ENCODE measurements at places on chromosomes 7 and 10.

DNA sequence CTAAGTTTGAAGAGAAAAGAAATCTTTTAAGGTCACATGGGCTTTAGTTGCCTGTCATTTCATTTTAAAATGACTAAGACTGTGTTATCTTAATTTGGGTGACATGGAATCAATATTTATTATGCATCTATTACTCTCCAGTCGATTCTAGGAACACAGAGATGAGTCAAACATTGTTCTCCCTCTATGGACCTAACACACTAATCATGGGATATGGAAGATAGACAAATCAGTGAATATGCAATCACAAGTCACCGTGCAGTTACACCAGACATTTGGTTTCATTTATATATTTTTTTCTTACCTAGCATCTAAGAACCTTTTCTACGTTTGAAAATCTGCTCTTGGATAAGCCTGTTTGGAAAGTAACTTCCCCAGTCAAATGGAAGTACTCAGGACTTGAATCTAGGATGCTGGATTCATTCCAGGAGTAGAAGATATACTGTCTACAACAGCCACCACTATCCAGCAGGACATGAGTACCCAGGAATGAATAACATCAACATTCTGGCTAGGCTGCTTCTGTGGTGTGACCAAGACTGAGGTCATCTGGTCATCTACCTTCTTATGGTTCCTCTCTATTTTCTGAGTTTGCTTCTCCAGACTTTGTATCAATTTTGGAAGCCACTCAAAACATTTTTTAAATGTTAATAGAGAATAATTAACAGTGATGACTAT, 902.9 kb upstream of the LRRN3 start:
- DNase-seq, result no peak

GRCh38 chr7:76300166-76300731, 2.2 kb upstream of the HSPB1 start:
- no peak for DNase-seq

DNA sequence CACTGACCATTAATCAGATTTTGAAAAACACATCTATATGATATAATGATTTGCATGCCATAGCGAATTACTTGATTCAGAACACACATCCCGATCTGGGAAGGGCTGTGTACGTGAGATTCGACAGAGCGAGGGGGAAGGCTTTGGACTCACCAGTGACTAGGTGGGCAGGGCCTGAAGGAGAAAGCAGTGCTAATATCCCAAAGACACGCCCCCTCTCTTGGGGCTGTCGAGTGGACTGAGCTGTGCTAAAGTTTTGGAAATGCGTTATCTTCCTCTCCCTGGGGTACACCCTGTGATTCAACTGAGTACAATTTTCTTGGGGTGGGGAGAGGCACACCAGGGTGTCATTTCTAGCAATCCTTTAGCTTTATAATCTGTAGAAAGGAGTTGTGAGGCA, 1.8 kb downstream of the LRRC17 start:
- DNase-seq, result no peak

- no peak for DNase-seq
These were observed 6.5 kb upstream of the SSBP1 start for GRCh38 chr7:141731476-141732149.

- DNase-seq, result peak; percentile 18
These were observed 14.7 kb upstream of the NXPH1 start for GRCh38 chr7:8418629-8419245.

DNA sequence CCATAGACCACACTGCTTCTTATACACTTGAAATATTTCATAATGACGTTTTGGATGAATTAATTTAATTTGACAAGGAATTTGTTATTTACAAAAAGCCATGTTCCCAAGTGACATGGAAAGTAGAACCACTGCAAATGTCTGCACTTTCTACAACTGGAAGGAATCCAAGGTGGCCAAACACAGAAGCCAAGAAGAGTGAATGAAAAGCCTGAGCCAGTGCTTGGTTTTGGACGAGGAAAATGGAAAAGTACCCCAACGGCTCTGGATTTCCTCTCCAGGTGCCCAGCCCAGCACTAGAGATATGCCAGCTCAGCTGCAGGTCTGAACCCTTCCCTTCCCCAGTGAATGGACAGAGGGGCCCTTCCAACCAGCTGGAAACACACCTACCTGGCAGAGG, 279.4 kb downstream of the TNS3 start:
- no peak for DNase-seq

DNA sequence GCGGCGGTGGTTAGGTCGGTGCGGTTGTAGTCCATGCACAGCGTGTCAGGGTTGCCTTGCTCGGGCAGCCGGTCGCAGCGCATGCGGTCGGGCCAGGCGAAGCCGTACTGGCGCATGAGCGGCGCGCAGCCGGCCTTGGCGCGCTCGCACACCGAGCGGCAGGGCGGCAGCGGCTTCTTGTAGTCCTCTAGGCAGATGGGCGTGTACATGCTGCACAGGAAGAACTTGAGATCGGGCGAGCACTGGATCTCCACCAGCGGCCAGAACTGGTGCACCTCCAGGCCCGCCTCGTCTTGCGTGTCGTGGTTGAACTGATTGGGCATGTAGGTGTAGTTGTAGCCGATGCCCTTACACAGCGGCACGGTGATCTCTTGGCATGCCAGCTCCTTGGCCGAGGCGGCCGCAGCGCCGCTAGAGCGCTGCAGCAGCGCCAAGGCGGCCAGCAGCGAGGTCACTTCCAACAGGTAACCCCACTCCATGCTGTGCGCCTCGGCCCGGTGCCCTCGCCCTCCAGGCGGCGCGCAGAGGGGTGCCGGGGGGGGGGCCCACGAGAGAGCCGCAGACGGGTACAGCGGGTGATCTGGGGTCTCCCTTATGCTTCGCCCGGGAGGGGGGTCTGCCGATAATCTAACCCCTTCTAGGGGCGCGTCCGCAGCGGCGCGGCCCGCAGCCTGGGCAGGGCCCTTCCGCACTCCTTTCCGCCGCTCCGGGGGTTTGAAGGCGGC, 983 bp downstream of the FZD8 start:
- peak; percentile 28 for DNase-seq

GRCh38 chr10:61832866-61833481, 68.5 kb upstream of the ARID5B start:
- no peak for DNase-seq

DNA sequence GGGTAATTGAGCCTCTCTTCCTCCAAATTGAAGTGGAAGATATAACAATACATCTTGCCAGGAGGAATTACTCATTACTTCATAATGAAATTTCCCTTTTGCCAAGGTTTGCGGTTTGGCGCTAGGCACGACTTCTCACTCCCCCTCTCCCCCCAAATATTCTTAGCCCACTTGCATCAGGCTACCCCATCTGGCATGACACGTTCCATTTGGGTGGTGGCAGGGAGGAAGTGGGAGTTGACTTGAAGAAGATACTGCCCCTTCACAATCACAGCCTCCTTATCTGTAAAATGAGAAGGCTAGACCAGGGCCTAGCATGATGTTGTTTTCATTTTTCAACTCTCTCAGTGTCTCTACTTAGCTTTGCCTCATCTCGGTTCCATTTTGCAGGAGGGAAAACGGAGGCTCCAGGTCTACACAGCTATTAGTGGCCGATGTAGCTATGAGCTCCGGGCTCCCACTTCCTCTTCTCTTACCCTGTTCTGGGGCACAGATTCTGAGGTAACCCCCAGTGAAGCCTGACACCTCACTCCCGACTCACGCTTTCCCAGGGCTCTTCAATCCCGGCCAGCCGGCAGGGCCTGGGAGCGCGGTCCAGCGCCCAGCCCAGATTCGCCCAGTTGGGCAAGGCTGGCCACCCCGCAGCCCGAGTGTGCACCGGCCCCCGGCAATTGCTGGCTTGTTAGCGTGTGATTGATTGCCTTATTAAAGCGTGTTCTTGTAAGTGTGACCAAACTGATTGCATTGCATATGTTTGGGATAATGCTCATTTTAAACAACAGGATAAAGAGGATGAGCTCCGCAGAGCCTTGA, 6.5 kb downstream of the EVX1 start:
- no peak for DNase-seq

DNA sequence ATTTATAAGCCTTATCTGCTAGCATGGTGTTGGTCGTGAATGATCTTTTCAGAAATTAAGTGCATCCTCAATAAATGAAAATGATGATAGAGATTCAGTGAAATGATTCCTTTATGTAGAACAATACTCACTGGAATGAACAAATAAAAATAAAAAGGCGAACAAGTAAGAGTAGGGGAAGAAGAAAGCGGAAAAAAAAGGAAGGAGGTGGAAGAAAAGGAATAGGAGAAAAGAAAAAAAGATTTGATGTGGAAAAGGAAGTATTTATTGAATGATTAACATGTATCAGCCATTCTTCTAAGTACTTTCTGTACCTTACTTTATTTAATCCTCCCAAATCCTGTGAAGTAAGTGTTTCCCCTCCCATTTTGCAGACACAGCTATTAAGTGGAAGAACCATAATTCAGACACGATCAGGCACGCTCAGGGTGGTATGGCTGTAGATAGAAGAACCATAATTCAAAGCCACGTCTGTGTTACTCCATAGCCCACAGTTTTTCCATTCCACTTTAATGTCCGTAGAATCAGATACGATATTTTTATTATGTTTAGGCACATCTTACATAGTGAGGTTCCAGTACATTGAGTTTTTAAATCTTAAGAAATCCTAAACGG, 156.2 kb upstream of the LAMB4 start:
- DNase-seq, result no peak

DNA sequence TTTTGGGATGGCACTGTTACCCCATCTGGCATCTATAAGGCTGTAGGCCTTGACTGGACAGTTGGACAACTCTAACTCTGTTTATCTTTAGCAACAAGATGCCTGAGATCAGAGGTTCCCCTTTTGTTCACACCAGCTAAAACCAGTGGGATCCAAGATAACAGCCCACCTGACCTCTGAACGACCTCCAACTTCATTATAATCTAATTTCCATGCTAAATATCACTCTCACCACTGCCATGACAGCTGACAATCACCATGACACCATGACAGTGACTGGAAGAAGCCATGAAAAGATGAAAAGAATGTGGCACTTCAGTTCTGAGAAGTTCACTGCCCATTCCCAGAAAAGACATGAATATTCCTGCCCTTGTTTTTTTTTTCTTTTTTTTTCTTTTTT, 281.4 kb upstream of the TAC1 start:
- no peak for DNase-seq

DNA sequence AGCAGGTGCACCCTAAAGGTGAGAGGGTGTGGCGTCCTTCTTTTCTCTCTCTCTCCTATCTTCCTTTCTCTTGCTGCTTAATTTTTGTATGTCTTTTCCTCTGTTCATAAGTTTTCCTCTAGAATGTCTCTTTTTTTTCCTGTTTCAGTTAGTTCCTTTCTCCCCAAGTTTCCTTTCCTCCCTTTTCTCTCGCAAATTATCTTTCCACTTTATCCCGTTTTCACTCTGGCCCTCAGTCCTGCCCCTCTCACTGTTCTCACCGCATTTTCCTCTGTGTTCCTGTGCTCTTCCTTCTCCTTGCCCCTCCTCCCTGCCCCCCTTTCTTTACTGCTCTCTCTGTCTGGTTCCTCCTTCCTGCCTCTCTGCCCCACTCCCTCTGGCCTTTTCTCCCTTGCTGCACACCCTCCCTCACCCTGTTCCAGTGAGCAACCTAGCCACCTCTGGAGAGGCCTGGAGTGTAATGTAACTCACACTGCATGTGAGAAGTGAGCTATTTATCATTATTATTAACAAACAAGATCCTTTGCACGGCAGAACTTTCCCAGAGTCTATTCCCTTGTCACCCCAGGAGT, 158.5 kb downstream of the C10orf105 start:
- no peak for DNase-seq

DNA sequence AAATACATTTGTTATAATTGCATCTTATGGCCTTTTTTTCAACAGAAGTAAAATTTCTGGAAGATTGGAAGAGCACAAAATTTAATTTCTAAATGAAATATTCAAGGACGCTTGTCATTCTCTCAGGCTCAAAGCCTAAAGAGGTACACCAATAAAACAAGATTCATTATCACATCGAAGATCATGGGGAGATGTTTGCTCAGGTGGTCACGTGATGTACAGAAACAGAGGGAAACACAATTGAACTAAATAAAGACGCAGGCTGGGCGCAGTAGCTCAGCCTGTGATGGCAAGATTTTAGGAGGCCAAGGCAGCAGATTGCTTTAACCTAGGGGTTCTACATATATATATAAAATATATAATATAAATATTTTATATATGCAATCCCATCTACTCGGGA, 37.3 kb upstream of the TMEM254 start:
- no peak for DNase-seq

DNA sequence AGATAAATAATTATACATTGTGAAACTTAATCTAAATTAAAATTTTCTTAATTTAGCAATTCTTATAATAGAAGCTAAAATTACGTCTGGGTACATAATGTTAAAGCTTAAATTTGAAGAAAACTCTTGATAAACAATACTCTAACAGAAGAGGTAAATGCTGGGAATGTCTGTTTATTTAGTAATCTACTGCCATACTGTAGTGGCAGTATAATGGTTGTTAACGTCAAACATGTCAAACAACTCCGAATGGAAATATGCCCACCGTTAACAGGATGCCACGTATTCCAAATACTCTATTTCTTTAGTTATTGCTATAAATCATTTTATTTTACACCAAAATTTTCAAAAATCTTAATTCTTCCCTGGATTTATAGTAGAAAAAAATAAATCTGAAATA, 40.0 kb upstream of the PTPN12 start:
- no peak for DNase-seq

DNA sequence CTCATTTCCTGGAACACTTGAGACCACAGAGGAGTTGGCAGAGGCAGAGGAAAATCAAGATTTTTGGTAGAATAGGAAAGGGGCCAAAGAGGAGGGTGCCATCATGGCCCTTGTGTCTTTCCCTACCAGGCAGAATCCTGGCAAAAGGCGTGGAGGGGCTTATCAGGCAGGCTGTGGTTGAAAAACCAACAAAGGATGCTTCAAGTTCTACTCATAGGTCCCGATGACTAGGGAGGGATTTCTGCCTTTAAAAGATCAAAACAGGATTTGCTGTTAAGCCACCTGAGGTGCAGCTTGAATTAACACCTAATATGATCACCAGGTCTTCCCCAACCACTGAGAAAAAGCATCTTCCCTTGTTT, 45.7 kb downstream of the BPGM start:
- DNase-seq, result no peak

GRCh38 chr10:11208908-11209829, 191.5 kb downstream of the CELF2 start:
- no peak for DNase-seq

GRCh38 chr10:21173802-21174714, 276.9 kb upstream of the NEBL start:
- DNase-seq, result peak; percentile 30

- DNase-seq, result no peak
These were observed 666 bp upstream of the YAE1 start for GRCh38 chr7:39565538-39565937.

DNA sequence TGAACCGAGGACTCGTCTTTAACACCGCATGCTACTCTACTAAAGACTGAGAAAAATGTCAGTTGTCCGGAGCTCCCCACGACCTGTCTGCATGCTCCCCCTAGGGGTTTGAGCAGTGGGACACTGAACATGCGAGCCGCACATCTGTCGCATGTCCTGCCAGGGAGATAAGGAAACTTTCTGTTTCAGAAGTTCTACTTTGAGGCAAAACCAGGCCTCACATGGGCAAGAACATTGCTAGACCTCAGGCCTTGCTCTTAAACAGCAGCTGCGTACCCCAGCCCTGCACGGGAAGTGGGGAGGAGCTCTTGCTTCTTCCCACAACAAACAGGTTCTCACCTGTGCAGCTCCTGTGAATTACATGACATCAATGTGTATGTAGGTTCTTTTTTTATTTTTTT, 30.3 kb upstream of the HERPUD2 start:
- DNase-seq, result no peak

- no peak for DNase-seq
These were observed 83.9 kb downstream of the HIP1 start for GRCh38 chr7:75654855-75655254.

GRCh38 chr10:113060201-113061053, 110.4 kb downstream of the TCF7L2 start:
- DNase-seq, result no peak
